NCI-H146 (cell line): ENCODE measurements at places on chromosomes 13 and 19.
A peak's percentile ranks its signal among the peaks of the same experiment; 100 is the strongest.

DNA sequence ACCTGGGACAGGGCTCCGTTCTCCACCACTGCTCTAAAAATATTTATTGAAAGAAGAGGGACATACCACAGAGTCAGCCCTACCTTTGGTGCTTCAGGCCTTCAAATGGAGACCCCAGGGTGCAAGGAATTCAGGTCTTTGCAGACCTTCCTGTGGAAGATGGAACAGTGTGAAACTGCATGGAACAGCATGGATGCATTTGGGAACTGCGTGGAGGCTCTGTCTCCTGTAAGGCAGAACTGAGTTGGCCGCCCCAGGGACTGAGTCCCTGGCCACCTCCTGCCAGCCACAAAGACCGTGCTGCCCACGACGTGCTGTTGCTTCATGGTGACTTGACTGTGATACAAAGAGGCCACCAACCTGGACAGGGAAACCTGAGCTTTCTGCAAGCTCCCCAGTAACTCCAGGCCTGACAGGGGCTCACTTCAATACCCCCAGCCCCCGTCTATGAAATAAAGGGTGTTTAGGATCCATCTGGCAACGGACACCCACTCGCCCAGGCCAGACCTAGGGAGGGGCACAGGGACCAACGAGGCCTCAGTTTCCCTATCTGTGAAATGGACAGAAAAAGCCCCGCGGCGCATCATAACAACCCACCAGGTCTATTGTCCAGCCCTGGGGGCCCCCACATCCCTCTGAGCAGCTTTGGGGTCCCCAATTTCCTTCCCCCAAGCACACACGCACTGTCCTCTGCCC is 58.6 kb upstream of the KLF2 start:
- DNase-seq: no peak

DNA sequence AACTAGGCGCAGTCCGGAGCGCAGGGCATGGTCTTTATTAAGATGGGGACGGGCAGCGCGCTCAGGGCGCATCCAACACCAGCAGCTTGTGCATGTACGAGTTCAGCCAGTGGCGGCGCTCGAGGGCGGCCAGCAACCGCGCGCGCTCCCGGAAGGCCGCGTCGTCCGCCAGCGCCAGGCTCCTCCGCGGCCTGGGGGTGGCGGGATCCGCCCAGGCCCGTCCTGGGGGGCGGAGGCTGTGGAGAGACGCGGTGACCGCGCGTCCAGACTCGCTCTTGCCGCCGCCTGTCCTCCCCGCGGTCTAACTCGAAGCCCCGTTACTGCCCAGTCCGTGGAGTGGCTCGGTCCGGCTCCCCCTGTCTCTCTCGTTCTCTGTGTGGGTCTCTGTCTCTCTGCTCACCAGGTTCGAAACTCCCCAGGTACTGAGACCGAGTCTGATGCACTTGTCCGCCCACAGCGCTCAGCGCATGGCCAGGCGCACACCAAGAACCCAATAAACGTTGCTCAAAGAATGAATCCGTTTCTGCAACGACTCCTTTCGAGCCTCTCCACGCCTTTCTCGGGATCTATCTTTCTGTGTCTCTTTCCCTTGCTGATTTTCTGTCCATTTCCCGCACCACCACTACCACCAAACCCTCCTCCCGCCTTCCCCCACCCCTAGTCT is 702 bp downstream of the PTH2 start:
- peak; percentile 58 for DNase-seq

- DNase-seq: no peak
These were observed 1.3 kb upstream of the TEX30 start for GRCh38 chr13:102774591-102775520.

DNA sequence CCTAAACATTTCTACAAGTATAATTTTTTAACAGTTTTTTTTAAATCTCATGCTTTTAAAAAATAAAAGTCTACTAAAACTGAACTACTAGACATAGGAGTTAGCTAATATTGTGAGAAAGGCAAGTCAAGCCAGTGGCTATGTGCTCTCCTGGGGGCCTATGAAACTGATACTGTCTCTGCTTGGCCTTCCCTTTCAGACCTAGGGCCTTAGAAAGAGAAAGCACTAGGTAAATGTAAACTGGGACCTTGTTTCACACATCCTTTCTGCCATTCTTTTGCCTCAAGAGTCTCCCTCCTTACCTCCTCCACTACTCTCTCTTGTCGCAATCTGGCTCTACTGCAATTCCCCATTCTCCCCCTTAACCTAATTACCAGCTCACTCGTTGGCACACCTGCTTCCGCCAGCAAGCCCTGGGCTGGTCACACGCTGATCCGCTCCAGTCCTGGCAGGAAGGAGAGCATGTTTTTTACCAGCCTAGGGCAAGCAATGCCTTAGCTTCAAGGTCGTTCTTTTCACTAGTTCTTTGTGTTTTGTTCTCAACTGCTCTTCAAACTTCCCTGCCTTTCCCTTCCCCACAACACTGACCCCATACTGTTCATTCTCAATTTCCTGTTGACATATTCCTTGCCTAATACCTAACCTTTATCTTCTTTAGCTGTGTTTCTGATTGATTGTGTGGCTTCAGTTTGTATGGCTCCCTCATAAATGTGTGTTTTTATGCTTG is 23.1 kb downstream of the TBC1D4 start:
- DNase-seq: peak; percentile 86

GRCh38 chr13:110522721-110523120 is 38.8 kb downstream of the RAB20 start:
- no peak for DNase-seq

GRCh38 chr19:3161453-3161852 is 17.1 kb upstream of the S1PR4 start:
- DNase-seq: no peak

DNA sequence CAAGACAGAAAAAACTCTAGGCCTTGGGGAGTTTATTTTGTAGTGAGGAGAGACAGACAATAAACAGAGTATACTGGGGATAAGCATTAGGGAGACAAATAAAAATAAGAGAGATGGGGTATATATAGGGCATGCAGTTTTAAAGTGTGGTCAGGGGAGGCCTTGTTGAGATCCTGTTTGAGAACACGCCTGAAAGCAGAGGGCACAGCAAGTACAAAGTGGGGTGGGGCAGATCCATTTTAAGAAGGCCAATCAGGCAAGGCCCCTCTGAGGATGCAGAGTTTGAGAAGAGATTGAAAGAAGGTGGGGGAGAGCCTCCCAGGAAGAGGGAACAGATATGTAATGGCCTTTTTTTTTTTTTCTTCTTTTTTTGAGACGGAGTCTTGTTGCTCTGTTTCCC is 2.1 kb downstream of the PPP2R1A start:
- no peak for DNase-seq

DNA sequence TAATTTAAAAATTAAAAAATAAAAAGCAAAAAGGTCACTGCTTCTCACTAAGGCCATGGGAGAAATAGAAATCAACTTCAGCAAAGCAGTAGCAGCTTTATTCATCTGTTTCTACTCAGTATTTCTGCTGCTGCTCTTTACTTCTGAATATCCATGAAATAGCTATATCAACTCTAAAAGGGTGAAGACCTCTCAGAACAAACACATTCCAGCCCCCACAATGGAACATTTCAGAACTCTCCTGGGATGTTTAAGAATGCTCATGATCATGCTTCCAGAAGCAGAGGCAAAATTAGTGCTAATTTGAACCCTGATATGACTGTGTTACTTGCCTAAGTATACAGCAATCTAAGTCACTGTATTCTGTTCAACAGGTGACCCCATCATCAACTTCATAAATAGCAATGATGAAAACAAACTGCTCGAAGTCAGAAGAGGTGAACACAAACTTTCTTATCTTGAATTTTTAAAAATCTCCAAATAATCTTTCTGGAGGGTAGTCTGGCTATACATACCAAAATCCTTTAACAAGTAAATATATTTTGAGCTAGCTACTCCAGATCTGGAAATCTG is 29.6 kb upstream of the DOCK9 start:
- no peak for DNase-seq

DNA sequence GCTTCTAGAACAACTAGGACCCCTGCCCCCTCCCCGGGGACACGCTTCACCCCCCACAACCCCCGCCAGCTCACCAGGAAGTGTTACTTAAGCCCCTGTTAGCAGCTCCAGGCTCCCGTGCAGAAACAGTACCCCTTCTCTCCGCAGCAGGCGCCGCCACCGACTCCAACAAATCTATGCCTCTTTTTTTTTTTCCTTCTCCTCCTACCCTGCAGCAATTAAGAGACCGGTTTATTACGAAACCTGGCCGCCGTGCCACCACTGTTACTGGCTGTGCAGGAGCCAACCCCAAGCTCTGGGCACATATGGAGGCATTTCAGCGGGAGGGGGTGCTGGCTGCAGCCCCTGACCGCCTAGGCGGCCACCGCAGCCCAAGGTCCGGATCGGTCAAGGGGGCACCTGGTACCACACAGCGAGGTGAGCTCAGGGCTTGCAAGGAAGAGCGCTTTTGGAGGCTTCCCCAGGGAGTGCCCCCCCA is 2.4 kb downstream of the GADD45B start:
- no peak for DNase-seq

DNA sequence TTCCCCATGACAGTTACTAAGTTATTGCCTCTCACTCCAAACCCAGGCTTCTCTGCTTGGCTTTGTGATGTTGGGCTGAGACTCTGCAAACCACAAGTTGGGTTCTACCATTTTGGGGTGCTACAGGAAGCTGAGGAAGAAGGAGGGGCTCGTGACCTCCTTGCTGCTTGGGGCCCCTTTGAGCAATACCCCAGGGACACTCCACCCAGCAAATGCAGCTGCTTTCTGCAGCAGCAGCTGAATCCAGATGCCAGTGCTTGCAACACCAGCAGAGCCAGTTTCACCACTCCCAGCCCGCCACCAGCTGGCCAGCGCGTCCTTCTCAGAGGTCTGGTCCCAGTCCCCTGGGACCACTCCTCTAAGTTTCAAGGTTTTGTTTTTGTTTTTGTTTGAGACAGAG is 22.0 kb upstream of the UBAC2 start:
- no peak for DNase-seq

DNA sequence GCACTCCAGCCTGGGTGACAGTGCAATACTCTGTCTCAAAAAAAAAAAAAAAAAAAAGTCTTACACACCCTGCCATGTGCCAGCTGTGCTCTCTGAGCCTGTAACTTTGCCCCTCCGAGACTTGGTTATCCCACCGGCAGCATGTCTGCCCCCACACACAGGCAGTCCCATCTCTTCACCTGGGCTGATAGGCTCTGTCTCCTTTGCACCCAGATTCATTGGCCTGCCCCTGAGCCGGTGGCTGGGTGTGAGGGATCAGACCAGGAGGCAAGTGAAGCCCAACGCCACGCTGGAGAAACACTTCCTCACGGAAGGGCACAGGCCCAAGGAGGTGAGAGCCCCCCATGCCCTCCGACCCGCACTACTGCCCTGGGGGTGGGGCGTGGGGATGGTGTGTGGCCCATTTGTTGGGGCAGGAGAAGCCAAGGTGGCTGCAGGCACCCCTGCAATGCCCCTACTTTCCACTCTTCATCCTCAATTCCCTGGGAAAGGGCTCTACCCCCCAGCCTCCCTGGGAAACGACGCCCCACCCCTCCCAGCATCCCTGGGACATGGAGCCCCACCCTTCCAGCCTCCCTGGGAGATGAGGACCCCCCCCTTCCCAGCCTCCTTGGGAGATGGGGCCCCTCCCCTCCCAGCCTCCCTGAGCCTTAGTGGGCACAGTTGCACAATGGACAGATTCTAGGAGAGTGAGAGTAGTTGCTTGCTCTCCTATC is 45.3 kb downstream of the CERS4 start:
- no peak for DNase-seq

GRCh38 chr13:99316657-99317256 is 9.6 kb upstream of the GPR183 start:
- peak; percentile 22 for DNase-seq

DNA sequence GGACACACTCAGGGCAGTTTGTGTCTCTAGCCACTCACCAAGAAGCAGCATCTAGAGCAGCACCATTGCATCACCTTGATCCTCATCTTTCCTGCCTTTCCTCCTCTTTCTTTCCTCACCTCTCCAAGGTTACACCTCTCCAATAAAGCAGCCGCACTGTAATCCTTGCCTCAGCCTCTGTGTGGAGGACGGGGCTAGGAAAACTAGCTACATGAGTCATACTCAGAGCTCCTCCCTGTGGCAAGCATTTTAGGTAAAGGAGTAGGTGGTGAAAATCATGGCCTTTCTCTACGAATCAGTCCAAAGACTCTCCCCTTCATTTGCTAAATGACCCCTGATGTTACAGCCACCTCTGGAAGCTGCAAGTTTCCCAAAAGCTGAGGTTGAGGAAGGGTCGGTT is 108.9 kb downstream of the DNAJC15 start:
- peak; percentile 57 for DNase-seq

GRCh38 chr13:85441364-85441763 is 357.9 kb downstream of the SLITRK6 start:
- DNase-seq: no peak

DNA sequence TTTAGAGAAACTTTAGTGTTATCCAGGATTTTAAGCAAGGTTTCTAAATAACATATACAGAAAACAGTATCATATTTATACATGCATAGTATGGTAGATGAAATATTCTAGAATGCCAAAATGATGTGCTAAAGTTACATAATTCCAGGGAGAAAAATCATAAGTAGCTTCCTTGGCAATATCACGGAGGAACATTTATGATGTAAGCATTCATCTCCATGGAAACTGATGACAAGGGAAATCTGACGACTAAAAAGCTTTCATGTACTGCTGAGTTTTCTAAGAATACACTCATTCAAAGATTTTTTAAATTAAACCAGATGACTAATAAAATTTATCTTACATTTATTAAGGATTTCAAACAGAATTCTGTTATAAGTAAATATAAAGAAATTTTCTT is 4.7 kb downstream of the TEX30 start:
- no peak for DNase-seq

DNA sequence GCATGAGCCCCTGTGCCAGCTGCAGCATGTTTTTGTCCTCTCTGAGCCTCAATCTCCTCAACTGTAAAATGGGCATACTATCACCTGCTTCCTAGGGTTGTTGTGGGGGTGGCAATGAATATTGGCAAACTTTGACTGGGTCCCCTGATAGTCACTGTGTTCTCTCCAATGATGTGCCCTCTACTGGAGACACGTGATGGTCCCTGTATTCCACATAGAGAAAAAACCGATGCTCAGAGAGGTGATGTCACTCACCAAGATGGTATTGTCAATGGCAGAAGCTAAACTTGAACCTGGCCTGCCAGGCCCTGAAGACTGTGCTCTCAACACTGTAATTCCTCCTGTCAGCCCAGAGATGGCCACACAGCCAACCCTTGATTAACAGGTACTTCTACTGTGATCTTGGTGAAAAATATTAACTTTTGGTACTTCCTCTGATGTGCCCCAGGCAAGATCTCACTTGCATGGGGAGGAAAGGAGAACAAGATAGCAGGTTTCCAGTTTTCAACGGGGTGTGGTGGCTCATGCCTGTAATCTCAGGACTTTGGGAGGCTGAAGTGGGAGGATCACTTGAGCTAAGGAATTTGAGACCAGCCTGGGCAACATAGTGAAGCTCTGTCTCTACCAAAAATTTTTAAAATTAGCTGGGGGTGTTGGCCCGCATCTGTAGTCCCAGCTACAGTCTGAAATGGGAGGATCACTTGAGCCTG is 3.6 kb downstream of the CEACAM20 start:
- DNase-seq: no peak

- no peak for DNase-seq
These were observed 2.4 kb downstream of the GPX4 start for GRCh38 chr19:1105873-1106840.

GRCh38 chr19:29624489-29625185 is 18.6 kb downstream of the POP4 start:
- peak; percentile 21 for DNase-seq
